ENCODE measurements at places on chromosomes 5 and 9.
A peak's percentile ranks its signal among the peaks of the same experiment; 100 is the strongest.

DNA sequence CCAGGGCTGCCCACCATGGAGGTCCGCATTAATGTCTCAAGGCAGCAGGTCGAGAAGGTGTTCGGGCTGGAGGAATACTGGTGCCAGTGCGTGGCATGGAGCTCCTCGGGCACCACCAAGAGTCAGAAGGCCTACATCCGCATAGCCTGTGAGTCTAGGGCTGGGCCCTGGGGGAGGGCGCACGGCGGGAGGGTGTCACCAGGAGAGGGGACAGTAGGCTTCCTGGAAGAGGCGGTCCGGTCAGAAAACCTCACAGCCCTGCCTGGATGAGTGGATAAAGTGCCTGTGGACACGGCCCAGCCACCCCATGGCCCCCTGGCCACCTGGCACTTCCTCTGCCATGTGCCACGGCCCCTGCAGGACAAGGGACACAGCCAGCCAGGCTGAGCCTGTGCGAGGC lies 31.0 kb downstream of the HK3 start:
- DNase-seq: no peak

- no peak for DNase-seq
These were observed 68.3 kb downstream of the DCP2 start for GRCh38 chr5:113044776-113045465.

- no peak for DNase-seq
These were observed 68.6 kb downstream of the NLN start for GRCh38 chr5:65790371-65791163.

GRCh38 chr5:54523534-54523933 lies 6.0 kb downstream of the SNX18 start:
- no peak for DNase-seq

DNA sequence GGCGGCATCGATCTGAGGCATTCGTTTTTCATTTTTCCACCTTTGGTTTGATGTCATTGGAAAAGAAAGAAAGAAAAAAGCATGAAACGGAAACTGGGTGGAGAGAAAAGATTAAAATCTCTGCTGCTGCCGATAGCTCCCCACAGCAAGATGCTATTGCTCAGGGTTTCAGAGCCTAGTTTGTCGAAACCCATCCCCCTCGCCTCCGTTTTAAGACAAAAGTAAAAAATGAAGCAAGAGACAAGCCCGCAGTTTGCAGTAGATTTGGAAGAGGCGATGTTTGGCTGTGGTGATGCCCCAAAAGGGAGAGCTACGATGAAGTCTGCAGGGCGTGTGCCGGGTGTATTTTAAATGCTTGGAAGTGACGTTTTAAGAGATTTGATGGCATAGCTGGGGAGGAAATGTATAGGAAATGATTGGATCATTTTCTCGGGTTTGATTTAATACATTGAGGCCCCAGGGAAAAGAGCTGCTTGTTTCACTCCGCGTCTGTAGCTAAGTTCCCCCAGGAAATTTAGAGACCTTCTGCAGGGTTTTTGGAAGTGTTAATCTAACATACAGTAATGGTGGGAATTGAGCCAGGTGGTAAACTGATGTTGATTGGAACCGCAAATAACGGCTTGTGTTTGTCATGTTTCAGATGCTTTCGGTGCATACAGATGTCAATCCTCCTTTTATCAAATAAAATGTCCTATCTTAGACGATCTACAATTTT lies 909 bp downstream of the NDFIP1 start:
- DNase-seq: peak; percentile 29
